ENCODE measurements at places on chromosomes 12 and 14. TPM values are rescaled to one million over a fixed set of nuclear protein-coding genes. Genes with fewer than 3 reads are reported as not detected.
A peak's percentile ranks its signal among the peaks of the same experiment; 100 is the strongest.

GRCh38 chr12:54987611-54988231, 3.2 kb upstream of the TESPA1 start:
- 0 out of 2 replicates have a peak, but pooled peaks cover 1% of the 10 kb centered on the region for H3K27me3 ChIP-seq
- H3K36me3 ChIP-seq, result no peaks in the 10 kb centered on the region
- no peak for DNase-seq
- H3K4me3 ChIP-seq, result no peak overlapping the region
- no peaks in the 10 kb centered on the region for H3K4me1 ChIP-seq
- H3K27ac ChIP-seq, result no peak overlapping the region

DNA sequence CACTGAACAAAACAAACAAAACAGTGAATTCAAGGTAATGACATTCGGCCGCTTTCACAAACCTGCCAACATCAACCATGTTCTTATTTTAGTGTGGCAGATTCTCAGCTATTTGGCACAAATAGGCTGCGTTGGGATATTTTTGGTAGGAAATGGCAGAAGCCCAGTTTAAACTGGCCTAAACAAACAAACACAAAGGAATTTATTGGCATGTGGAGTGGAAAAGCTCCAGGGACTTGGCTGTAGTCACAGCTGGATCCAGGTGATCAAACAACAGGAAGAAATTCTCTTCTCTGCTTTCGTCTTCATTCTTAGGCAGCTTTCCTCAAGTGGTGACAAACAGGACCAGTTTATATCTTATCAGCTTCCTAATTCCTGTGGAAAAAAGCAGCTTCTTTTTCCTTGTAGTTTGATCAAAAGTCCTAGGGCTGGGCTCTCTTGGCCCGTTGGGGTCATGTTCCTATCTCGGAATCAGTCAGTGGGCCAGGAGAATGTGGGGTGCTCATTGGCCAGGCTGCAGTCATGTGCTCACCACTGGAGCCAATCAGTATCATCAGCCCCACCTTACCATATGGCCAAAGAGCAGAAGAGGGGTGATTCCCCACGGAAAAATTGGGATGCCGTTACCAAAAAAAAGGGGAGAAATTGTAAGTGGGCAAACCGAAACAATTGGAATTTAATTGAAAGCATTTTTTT, 22.6 kb downstream of the C12orf75 start:
- H3K27ac ChIP-seq, result no peak overlapping the region
- H3K36me3 ChIP-seq, result no peaks in the 10 kb centered on the region
- H3K4me3 ChIP-seq, result no peak overlapping the region
- H3K4me1 ChIP-seq, result peaks cover 13% of the 10 kb centered on the region

DNA sequence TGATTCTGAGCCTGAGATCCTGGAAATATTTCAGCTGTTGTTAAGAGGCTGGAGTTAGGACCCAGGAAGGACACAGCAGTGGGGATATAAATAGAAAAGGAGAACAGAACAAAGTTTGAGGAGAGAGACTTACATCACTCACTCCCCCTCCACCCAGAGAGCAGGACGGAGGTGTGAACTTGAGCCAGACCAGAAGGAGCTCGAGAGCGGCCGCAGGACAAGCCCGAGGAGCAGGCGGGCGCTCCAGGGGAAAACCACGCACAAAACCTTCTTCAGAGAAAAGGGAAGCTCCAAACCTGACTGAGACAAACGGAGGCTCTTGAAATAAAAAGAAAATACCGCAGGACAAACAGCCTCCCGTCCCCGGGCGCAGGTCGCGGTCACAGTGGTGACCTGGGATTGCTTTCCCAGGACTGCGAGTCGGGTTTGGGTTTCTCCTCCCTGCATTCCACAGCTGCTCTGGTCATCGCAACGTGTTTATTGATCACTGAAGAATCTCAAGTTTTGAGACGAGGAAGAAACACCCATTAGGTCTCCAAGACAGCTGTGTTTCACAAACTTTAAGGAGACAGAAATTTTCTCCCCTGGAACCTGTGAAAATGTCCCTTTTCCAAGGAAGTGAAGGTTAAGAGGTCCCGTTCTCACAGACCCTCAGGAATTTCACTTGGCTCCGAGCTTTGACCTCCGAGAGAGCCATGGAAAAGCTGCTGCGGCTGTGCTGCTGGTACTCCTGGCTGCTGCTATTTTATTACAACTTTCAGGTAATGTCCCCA, at the start of gene ADGRD1:
TSS of gene ADGRD1 (plus strand) at position 137 of the 773 bp plus-strand sequence. CDS start at position 696, 559 bp downstream.
- H3K36me3 ChIP-seq, result no peaks in the 10 kb centered on the region
- peaks cover 42% of the 10 kb centered on the region for H3K4me1 ChIP-seq
- peak within 1 kb of the TSS; percentile 47 for H3K4me3 ChIP-seq
- peak within 1 kb of the TSS; percentile 17 for H3K27ac ChIP-seq

- H3K27me3 ChIP-seq, result no peaks in the 10 kb centered on the region
- no peak overlapping the region for H3K27ac ChIP-seq
- no peak overlapping the region for H3K4me3 ChIP-seq
- no peaks in the 10 kb centered on the region for H3K4me1 ChIP-seq
Measured at GRCh38 chr12:59619461-59620240, 23.8 kb downstream of the SLC16A7 start.

DNA sequence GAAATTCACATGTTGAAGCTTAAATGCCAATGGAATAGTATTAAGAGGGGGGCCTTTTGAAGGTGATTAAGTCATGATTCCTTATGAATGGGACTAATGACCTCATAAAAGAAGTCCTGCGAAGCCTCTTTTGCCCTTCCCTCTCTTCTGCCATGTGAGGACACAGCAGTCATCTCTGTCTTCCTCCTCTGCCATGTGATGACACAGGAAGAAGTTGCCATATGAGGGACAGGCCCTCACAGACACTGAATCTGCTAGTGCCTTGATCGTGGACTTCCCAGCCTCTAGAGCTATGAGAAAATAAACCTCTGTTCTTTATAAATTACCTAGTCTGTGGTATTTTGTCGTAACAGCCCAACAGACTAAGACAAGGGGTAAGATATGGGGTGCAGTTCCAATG, 100.7 kb downstream of the VCPKMT start:
- no peak overlapping the region for H3K4me3 ChIP-seq
- no peaks in the 10 kb centered on the region for H3K36me3 ChIP-seq
- H3K4me1 ChIP-seq, result peaks cover 62% of the 10 kb centered on the region
- H3K27me3 ChIP-seq, result no peaks in the 10 kb centered on the region

DNA sequence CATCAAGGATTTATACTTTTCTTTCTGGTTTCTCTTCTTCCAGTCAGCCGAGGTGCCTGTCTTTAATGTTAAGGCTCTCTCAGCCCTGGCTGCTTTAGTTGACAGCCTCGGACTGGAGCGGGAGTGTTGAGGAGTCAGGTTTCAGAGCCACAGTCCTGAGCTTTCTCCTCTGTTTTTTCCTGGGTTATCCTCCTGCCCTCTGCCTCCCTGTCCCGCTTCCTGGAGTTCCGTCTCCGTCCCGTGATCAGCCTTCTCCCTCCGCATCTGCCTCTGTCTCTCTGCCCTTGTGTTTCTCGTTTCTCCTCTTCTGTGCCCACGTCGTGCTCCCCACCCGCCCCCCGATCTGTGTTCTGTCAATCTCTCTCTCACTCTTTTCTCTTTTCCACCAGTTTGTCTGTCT, 33.0 kb downstream of the IQSEC3 start:
- no peak for DNase-seq
- peaks cover 9% of the 10 kb centered on the region for H3K4me1 ChIP-seq
- H3K27me3 ChIP-seq, result peaks cover 2% of the 10 kb centered on the region
- H3K4me3 ChIP-seq, result no peak overlapping the region
- no peak overlapping the region for H3K27ac ChIP-seq
- no peaks in the 10 kb centered on the region for H3K36me3 ChIP-seq

DNA sequence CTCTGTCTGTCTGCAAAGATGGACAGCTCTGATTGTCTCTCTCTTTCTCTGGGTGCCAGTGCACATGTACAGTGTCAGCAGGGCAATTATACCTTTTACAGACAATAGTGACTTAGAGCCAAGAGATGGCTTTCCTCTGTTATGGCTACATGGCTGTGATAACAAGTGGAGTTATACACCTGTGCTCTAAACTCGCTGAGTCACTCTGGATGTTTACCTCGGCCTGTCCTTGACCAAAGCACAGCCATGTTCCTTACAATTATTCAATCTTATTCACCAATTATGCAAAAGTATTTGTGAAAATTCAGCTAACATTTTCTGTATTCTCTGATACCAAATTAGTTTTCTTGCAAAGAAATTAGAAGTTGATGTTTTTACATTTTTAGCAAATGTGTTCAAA, 475.5 kb upstream of the CCDC196 start:
- no peak for DNase-seq
- H3K4me3 ChIP-seq, result no peak overlapping the region
- no peaks in the 10 kb centered on the region for H3K36me3 ChIP-seq
- H3K27me3 ChIP-seq, result no peaks in the 10 kb centered on the region

RTL1 gene
- 0.04 TPM for total RNA-seq

RFLNA gene
- not detected for total RNA-seq
